ENCODE measurements at places on chromosomes 3 and 15. TPM values are rescaled to one million over a fixed set of nuclear protein-coding genes. Genes with fewer than 3 reads are reported as not detected.
A peak's percentile ranks its signal among the peaks of the same experiment; 100 is the strongest.

- no peak for DNase-seq
Measured at GRCh38 chr3:188455748-188456147, 301.8 kb downstream of the LPP start.

DNA sequence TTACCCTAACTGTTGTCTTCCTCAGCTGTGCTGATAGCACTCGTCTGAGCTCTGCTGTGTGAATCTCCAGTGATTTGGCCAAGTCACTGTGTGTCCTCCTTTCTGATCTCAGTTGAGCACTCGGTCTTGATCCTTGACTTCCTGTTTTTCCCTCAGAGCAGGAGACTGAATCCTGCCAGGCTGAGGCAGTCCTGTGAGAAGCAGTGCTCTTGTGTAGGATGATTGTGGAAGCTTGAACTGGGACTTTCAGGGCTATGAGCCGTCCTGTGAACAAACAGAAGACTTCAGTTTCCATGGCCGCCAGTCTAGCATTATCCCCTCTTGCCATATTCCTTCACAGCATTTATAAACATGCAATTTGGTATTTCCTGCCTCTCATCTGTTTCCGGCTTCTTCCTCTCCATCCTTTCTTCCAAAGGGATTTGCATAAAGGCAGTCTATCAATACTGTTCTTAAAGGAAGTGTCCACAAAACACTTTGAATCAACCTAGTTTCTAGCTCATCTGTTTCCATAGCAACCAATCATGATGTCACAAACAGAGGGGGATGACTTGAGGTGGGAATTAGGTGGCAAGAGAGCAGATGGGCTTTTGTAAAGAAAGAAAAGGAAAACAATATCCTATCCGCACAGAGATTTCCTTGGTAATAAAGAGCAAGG, 237.2 kb downstream of the AGBL1 start:
- peak; percentile 20 for DNase-seq

DNA sequence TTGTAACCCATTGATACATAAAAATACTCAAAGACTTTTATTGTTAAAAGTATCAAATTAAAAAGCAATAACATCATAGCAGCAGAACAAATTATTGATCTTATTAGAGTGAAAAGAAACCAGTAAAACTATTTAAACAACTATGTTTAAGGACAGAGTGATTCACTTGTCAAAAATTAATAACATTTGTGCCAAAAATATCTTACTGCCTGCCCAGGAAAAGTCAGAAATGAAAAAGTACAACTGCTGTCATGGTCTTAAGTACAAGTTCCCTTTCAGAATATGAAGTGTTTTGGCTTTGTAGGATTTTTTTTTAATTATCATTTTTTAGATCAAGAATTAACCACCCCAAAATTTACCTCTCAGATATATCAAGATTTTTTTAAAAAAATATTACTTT, 3.4 kb downstream of the IFT57 start:
- DNase-seq, result peak; percentile 26

DNA sequence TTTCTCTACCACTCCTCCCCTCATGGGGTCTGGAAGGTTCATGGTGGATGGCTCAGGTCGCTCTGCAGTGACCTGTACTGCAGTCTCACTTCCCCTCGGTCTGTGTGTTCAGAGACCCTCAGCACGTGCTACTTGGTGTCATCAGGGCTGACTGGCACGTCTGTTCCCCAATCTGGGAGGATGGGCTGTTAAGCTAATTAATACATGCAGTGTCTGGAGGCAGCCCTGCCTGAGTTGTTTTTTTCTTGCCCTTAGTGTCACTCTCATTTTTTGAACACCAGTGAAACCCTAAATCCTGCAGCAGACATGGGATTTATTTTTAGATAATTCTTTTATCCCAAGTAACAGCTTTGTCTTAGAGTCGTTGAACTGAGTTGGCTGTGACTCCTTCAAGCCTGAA, 64.6 kb downstream of the ARNT2 start:
- DNase-seq, result no peak

GRCh38 chr15:101162701-101163483, 89.0 kb downstream of the CHSY1 start:
- no peak for DNase-seq

Gene LNP1
- total RNA-seq, result 6.4 TPM

Gene CD80
- not detected for total RNA-seq

- no peak for DNase-seq
Measured at GRCh38 chr15:59259137-59259943, 52.7 kb downstream of the LDHAL6B start.

Gene EPHA3
- total RNA-seq, result 0.13 TPM

DNA sequence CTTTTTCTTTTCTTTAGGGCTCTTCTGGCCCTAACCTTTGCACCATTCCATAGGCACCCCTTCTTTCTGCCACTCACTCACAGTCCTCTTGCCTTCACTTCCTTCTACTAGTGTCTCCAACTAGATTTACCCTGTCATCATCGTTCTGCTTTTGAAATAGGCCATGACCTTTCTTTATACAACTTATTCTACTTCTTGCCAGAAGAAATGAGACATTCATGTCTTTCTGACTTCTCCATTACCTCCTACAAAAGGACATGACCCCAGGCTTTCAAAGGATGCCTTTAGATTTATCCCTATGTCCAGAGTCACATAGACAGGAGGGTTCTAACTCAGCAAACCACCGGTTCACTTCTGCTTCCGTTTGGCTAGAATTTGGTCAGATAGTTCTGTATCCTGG, 336.4 kb upstream of the LRRFIP2 start:
- no peak for DNase-seq

DNA sequence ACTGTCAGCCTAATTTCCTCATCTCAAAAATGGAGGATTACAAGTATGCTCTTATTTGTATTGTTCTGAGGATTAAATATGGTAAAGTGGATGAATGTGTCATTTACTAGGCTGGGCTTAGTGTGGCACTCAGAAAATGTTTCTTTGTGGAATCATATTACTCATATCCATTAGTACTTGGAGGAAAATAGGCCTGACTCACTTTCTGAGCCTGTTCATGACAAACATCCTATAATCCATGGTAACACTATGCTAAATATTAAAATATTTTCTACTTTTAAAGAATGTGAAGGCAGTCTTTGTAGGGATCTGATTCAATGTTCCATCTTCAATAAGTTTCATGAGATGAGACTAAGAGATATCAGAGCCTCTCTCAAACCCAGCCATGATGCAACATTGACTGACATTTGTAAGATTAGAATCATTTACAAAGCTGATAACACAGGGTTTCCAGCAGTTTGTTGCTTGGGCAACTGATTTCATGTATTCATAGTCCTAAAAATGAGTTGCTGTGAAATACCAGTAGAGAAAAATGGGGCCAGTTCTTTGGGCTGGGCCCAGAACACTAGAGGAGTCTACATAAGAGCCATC, 1048.5 kb downstream of the NTRK3 start:
- peak; percentile 89 for DNase-seq

- no peak for DNase-seq
Measured at GRCh38 chr3:55719508-55719907, 232.4 kb upstream of the WNT5A start.

Gene IGF2BP2
- 104 TPM for total RNA-seq

Gene KLHL40
- not detected for total RNA-seq

DNA sequence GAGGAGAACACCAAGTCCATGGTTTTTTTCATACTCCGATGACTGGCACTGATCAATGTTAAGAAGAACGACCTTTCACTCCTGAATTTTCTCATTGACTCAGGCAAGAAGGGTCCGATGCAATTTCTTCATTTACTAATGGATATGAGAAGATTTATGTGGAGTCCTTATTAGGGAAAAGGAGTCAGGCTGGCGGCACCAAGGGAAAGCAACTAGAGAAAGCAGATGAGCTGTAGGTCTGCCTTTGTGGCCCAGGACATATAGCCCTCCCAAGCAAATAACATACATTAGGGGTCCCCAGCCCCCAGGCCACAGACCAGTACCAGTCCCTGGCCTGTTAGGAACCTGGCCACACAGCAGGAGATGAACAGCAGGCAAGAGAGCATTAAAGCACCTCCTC, 206.8 kb downstream of the KBTBD8 start:
- no peak for DNase-seq

Gene SCN5A
- total RNA-seq, result 39.0 TPM

Gene MGA
- 40.7 TPM for total RNA-seq

DNA sequence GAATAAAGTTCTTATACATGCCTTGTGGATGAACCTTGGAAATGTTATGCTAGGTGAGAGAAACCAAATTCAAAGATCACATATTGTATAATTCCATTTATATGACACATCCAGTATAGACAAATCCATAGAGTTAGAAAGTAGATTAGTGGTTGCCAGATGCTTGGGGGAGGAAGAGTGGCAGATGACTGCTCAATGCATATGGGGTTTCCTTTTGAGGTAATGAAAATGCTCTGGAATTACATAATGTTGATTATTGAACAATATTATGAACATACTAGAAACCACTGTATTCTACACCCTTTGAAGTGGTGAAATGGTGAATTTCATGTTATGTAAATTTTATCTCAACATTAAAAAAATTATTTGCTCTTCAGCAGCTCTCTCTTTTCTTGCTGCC, 100.8 kb downstream of the DHX36 start:
- no peak for DNase-seq

- DNase-seq, result no peak
Measured at GRCh38 chr15:67158367-67158766, 93.0 kb downstream of the SMAD3 start.

Gene CLDN16
- not detected for total RNA-seq

DNA sequence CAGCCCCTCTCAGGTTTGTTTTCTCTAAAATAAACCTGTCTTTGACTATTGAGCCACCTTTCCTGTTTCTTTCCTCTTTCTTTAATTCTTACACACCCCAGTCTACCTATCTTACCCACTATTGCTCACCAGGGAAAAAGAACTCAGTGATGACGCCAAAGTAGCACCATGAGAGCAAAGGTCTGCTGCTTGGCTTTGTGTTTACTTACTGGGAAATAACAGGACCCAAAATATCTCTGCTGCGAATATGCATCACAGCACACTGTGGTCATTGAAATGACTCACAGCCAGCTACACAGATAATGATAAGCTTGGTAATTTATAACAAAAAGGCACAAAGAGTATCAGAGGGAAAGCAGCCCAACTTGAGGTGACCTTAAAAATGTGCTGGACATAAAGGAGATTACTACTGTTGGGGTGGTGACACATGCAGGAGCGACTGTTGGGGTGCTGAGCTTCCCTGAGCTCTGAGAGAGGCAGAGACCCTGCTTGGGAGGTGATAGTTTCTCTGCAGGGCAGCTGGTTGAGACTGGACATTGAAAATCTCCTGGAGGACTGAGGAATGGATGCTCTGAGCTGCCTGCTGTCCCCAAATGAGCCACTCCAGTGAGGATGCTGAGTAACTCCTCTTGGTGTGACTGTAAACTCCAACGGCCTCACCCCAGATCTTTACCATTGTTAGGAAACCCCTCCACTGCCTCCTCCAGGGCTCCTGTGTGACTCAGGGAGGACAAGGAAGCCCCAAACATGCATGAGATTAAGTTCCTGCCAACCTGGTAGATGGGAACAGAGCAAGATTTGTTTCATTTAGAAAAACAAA, 14.5 kb downstream of the EFCAB12 start:
- peak; percentile 72 for DNase-seq

- peak; percentile 16 for DNase-seq
Measured at GRCh38 chr3:128201158-128201755, 48.0 kb downstream of the EEFSEC start.

DNA sequence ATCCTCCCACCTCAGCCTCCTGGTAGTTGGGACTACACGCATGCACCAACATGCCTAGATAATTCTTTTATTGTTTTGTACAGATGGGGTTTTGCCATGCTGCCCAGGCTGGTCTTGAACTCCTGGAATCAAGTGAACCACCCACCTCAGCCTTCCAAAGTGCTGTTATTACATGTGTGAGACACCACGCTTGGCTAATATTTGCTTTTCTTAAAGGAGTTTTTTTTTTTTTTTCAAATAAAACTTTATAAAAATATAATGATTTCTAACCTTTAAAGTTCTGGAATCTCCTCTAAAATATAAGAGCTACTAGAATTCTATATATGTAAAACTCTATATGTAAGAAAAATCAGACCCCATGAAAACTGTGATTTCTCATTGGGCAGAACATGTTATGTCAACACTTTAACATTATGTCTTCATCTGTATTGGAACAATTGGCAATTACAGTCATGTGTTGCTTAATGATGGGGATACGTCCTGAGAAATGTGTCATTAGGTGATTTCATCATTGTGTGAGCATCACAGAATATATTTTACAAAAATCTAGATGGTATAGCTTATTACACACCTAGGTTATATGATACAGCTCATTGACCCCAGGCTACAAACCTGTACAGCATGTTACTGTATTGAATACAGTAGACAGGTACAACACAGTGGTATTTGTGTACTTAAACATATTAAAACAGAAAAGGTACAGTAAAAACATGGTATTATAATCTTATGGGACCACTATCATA, 377.0 kb downstream of the PLCL2 start:
- DNase-seq, result no peak

Gene UNC13C
- 0.06 TPM for total RNA-seq

DNA sequence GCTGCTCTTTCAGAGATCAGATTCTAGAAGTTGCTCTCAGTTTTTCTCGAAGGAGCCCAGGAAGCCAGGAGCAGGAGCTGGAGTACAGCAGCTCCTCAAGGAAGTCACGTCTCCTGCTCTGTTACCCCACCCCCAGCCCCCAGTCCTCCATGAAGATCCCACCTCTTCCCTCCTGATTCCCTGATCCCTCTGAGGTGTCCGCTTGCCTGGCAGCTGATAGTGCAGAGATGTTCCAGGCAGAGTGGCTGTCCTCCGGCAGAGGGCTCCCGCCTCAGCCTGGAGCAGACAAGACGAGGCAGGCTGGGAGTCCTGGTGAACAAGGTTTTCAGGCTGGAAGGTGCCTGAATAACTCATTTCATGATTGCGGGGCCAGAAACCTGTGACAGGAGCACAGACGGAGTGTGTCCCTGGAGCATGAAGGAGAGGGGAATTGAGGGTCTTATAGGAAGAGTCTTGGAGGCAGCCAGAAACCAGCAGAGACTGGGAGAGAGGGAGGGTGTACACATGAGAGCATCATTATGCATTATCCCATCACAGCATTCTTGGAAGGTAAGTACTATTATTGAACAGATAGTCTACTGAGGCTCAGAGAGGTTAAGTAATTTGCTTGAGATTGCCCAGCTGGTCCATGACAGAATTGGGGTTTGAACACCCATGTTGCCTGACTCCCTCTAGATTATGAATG, 1.2 kb downstream of the HRH1 start:
- peak; percentile 76 for DNase-seq

Gene NPRL2
- 23.9 TPM for total RNA-seq

DNA sequence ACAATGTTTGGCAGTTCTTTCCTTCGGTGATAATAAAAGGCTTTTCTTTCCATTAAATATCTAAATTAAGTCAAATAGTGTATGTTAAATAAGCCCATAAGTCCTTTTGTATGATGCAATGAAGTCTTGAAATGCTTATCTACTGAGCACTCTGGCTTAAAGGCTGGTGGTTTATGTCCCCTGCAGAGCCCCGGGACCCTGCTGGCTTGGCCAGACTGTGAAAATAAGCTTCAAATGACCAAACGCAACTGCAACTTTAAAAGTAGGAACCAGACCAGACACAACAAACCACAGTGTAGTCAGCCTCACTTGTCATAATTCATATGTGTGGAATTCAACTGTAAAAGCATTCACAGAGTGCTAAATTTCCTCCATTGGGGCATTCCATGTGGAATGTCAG, 72.5 kb downstream of the FOXP1 start:
- DNase-seq, result peak; percentile 67

GRCh38 chr3:11716573-11717290, 73.0 kb upstream of the VGLL4 start:
- no peak for DNase-seq

- DNase-seq, result no peak
Measured at GRCh38 chr3:189369636-189370035, 197.9 kb downstream of the TPRG1 start.

Data from LHCN-M2 (cell line).